Stimulated activated CD8-positive, alpha-beta memory T cell treated with anti-CD3 and anti-CD28 coated beads, Interleukin-7, amount 100 ng/mL, for 4 hours (primary cell): ENCODE measurements at places on chromosomes 16 and 17.
A peak's percentile ranks its signal among the peaks of the same experiment; 100 is the strongest.

DNA sequence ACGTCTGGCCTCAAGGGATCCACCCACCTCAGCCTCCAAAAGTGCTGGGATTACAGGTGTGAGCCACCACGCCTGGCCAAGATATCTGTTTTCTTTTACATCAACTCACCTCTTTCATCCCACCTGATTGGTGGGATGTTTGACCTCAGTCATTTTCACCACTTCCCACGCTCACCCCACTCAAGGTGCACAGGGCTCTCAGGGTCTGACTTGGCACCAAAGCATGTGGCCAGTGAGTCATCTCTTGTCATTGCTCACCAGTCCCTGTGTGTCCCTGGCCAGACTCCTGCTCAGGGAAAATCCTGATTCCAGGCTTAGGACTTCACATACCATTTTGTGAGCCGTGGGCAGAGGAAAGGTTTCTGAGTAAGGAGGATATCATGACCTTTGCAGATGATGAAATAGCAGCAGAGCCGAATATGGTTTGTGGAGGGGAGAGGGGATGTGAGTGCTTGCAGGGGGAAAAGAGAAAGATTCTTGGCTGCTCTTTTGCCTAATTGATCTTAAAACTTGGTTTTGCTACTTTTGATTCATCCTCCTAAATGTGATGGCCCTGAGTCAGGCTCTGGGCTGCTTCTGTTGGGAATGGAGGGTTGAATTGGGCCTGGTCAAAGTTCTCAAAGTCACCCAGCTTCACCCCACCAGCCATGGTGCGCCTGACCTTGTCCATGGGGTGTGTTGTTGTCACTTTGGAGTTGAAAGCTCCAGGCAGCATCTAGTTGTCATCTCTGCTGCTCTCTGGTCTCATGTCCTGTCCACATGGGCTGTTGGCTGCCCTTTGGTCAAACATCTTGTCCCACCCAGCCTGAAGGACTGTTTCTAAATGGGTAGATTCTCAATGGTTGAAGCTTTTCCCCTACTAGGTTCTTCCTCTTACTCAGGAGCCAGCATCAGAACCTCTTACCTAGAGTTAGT lies 6.0 kb upstream of the KCNH6 start:
- DNase-seq, result no peak

- DNase-seq, result peak; percentile 72
These were observed 184.4 kb downstream of the MSI2 start for GRCh38 chr17:57440522-57441269.

- DNase-seq, result no peak
These were observed 2283.8 kb downstream of the TP53TG3F start for GRCh38 chr16:35743101-35743692.

- no peak for DNase-seq
These were observed 11.2 kb downstream of the TFAP4 start for GRCh38 chr16:4261557-4262172.

- no peak for DNase-seq
These were observed 1.1 kb downstream of the PRSS41 start for GRCh38 chr16:2799205-2799858.

GRCh38 chr17:60599620-60600489 lies at the start of gene PPM1D:
Gene PPM1D, plus strand, starts transcription at chr17:60600193. Its CDS starts 222 bp downstream, at chr17:60600415.
- peak; percentile 95 for DNase-seq

GRCh38 chr16:2963074-2963722 lies 877 bp upstream of the KREMEN2 start:
- peak; percentile 34 for DNase-seq

DNA sequence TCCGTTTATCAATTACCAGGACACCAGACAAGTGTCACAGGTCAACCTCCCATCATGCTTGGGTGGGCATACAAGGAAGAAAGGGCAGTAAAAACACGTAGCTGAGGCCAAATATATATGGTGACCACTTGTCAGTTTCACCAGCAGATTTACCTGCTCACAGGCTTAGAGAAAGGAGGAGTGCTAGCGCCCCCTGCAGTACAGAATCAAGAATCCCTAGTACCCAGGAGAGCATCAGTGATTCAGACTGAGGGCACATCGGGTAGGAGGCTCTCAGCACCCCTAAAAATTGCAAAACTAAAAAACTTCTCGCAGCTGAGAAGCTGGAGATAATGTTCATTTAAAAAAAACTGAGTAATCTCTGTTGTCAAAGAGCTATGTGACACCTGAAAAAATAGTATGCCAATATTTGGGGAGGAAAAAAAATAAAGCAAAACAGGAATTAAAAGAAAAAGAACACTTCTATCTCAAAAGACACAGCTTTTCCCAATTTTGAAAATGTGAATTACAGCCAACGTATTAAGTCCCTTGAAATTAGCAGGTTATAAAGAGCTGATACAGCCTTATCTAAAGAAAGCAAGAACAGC lies 21.2 kb upstream of the MON1B start:
- DNase-seq, result no peak

- DNase-seq, result no peak
These were observed 13.2 kb upstream of the ITGA2B start for GRCh38 chr17:44402564-44403172.

DNA sequence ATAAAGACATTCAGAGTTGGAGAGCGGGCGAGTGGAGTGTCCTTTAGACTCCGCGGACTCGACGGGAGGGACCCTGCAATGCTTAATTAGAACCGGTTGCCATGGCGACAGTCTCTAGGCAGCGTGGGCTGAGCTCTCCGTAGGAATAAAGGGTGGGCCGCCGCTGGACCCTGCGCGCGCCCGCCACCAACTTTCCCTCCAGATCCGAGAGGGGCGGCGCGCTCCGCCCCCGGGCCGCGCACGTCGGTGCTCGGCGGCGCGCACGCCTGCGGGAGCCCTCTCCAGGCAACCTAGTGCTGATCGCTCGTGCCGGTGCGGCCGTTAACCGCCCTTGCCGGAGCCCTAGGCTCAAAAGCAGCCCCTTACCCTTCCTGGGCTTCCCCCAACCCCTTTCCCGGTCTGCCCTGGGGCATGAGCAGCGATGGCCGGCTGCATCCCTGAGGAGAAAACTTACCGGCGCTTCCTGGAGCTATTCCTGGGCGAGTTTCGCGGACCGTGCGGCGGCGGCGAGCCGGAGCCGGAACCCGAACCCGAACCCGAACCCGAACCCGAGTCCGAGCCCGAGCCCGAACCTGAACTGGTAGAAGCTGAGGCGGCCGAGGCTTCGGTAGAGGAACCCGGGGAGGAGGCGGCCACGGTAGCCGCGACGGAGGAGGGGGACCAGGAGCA lies at the start of gene PPM1E:
Gene PPM1E (plus strand): TSS at position 278 of the 669 bp plus-strand sequence.
- peak; percentile 18 for DNase-seq
